ENCODE measurements at places on chromosomes 7 and 10. TPM values are rescaled to one million over a fixed set of nuclear protein-coding genes. Genes with fewer than 3 reads are reported as not detected.

NEUROD6 gene
- not detected for polyA plus RNA-seq

PCDH15 gene
- 1.2 TPM for polyA plus RNA-seq

CRTAC1 gene
- 1.1 TPM for polyA plus RNA-seq

FAM241B gene
- polyA plus RNA-seq = 135 TPM

CPA2 gene
- 0.41 TPM for polyA plus RNA-seq

GPR85 gene
- polyA plus RNA-seq = 89.4 TPM

CNNM1 gene
- polyA plus RNA-seq = 1.3 TPM

CDC14C gene
- polyA plus RNA-seq = not detected

TUBGCP2 gene
- 34.5 TPM for polyA plus RNA-seq

IDI2 gene
- 0.24 TPM for polyA plus RNA-seq

ACTL6B gene
- polyA plus RNA-seq = 389 TPM
